ENCODE measurements at places on chromosomes 2 and 18. TPM values are rescaled to one million over a fixed set of nuclear protein-coding genes. Genes with fewer than 3 reads are reported as not detected.

DNA sequence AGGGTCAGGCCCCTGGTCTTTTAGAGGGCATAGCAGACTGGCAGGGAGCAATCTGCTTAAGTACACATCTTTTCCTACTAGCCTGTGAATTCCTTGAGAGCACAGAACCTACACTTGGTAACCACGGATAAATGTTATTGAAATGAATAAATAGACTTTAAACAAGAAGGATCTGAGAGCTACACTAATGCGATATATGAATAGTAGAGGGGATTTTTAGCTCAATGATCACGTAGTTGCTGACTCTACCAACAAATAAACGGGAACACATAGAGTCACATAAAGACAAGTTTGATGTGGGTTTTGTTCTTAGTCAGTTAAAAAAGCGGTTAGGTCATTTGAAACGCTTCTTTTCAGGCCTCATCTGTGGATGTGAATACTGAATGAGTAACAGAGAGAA, 290.3 kb upstream of the CCDC68 start:
- no peaks in the 10 kb centered on the region for H3K27me3 ChIP-seq
- no peak for DNase-seq

DNA sequence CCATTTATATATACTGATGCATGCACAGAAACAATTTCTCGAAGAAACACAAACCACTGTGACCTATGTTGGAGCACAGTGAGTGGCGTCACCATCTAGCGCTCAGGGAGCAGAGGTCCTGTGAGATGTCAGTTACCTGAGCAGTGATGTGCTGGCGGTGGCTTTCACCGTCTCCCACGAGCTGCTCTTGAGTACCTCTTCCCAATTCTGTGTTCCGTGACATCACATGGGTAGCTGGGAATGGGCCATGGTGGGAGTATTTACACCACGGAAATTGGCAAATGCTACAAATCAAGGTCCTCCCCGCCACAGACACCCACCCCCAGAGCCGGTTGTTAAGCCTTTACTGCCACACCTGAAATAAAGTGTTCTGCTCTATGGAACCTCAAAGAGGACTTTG, 24.4 kb downstream of the GBX2 start:
- H3K27ac ChIP-seq = no peak overlapping the region
- H3K4me3 ChIP-seq = no peak overlapping the region
- H3K4me1 ChIP-seq = no peaks in the 10 kb centered on the region
- peaks cover 36% of the 10 kb centered on the region for H3K27me3 ChIP-seq
- H3K36me3 ChIP-seq = no peaks in the 10 kb centered on the region
- no peak for DNase-seq

DNA sequence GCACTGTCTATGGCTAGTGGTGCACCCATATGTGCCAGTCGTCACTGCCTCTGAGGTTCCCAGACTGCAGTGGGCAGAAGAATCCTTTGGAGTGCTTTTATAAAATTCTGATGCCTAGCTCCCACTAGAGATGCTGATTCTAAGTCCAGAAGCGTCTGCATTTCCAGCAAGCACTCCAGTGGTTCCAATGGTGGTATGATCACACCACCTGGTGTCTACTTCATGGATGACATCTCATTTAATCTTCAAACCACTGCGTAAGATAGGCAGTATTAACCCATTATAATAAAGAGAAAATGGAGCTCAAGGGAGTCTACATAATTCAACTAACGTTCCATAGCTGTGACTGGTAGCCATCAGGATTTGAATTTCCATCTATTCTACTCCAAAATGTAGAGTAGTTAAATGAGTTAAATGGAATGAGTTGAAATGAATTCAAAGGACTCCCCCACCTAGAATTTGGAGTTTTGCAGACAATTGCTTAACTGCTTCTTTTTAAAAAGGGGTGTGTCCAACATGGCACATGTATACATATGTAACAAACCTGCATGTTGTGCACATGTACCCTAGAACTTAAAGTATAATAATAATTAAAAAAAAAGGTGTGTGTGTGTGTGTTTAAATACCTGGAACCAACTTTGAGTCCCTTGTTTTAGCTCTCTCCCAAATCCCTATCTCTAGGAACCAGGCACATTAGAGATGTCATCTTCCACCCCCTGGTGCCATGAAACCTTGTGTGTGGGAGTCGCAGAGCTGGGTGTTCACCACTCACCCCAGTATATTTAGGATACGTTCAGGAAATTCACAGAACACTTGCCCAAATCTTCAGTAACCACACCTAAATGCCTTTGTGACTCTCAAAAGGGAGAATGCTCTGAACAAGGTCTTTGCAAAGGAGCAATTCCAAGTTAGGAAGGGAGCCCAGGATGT, 14.1 kb downstream of the LAMA3 start:
- no peaks in the 10 kb centered on the region for H3K36me3 ChIP-seq
- H3K27ac ChIP-seq = no peak overlapping the region
- peaks cover 25% of the 10 kb centered on the region for H3K27me3 ChIP-seq
- H3K4me1 ChIP-seq = no peaks in the 10 kb centered on the region

CEBPZ gene
- 48.4 TPM for total RNA-seq

DNA sequence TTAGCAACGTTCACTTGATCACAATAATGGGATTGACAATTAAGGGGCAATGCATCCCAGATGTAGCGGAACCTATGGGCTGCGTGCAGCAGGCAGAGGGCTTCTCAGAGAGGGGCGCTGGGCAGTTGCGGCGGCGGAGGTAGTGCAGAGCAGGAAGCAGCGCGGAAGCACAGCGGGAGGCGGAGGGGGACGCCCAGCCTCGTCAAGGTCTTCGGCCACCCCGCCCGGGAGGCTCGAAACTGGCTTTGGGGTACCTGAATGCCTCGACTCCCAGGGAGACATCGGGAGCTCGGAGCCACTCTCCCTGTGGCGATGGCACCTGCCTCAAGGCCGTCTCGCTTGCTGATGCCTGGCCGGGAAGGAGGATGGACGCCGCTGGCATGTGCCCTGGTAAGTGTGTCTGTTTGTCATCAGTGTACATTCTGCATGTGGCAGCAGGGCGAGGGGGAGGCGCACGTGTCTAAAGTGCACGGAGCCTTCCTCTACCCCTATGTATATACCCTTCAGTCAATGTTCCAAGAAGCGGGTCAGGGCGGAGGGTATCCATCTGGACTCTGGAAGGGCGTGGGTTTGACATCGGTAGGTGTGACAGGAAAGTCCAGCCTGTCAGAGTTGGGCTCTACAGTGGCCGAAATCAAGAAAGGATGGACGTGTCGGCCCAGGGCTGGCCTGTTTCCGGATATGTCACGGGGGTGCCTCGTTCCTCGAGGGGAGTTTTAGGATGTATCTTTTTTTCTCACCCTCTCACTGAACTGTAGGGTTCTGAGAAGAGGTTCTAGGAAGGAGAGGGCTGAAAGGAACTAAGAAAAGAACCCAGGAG, 7.5 kb upstream of the SP9 start:
- no peak overlapping the region for H3K27ac ChIP-seq
- peaks cover 16% of the 10 kb centered on the region for H3K4me1 ChIP-seq
- H3K4me3 ChIP-seq = peak overlapping the region; percentile 63
- H3K27me3 ChIP-seq = peaks cover 94% of the 10 kb centered on the region
- DNase-seq = no peak
- H3K36me3 ChIP-seq = no peaks in the 10 kb centered on the region

- no peaks in the 10 kb centered on the region for H3K27me3 ChIP-seq
- DNase-seq = no peak
- peak overlapping the region; percentile 97 for H3K27ac ChIP-seq
- H3K4me3 ChIP-seq = peak overlapping the region; percentile 94
- peaks cover 5% of the 10 kb centered on the region for H3K36me3 ChIP-seq
- peaks cover 35% of the 10 kb centered on the region for H3K4me1 ChIP-seq
These were observed 1.4 kb downstream of the ITPRID2 start for GRCh38 chr2:181892799-181893435.

RESP18 gene
- not detected for total RNA-seq

DNA sequence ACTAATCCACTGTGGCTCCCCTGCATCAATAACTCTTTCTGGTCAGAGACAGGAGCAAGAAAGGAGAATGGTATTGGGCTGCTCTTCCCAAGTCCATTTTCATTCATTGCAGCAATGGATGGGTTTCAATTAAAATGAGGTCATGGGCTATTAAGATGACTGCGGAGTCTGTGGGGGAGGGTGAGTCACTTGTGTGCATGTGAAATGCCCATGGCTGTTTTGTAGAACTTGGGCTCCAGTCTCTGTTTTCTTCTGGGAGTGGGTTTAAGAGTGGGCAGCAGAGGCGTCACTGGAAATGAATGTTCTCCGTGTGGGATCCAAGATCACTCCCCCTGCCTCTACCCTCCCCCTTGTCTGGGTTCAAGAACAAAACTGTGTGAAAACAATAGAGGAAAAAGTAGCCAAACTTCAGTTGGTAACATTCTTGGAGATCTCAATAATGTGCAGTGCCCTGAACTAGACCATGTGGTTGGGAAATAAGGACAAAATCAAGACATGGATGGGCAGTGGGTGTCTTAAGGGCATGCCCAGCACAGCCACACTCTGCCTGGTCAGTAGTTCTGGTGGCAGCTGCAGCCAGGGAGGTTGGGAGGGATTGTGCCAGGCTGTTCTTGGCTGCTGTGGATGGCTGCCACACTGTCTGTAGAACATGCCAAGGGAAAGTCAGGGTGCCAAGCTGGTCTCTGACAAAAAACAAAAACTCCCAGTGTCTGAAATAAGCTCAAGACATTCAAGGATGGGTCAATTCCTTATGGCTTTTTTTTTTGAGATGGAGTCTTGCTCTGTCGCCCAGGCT, 68.2 kb upstream of the CXCR4 start:
- H3K27me3 ChIP-seq = no peaks in the 10 kb centered on the region
- DNase-seq = no peak
- no peak overlapping the region for H3K4me3 ChIP-seq
- H3K36me3 ChIP-seq = no peaks in the 10 kb centered on the region
- H3K27ac ChIP-seq = no peak overlapping the region
- H3K4me1 ChIP-seq = peaks cover 4% of the 10 kb centered on the region

DNA sequence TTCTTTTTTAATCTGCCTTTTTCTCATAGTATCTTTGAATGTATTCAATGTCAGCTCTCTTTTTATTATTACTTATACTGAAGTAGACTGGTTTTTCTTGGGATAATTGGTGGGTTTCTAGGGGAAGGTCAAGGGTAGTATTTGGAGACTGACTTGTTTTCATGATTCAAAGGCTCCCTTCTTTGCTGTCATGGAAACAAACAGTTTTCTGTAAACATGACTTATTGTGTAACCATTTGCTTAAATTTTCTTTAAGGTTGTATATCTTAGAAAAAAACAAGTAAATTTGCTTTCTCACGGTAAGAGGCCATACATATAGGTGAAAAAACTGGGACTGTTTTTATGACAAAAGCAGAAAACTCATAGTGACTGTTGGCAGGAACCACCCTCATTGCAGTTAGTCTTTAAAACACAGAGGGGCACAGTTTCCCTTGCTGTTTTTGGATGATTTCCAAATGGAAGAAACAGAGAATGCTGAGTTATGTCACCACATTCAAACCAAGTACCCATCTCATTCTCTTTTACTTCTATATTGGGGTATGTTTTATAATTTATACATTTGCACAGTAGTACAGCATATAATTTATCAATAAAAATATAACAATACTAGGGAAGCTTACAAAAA, 5.8 kb upstream of the RDH14 start:
- no peak overlapping the region for H3K4me3 ChIP-seq
- no peaks in the 10 kb centered on the region for H3K27me3 ChIP-seq
- no peak overlapping the region for H3K27ac ChIP-seq
- peaks cover 30% of the 10 kb centered on the region for H3K36me3 ChIP-seq
- no peaks in the 10 kb centered on the region for H3K4me1 ChIP-seq
- DNase-seq = no peak

DNA sequence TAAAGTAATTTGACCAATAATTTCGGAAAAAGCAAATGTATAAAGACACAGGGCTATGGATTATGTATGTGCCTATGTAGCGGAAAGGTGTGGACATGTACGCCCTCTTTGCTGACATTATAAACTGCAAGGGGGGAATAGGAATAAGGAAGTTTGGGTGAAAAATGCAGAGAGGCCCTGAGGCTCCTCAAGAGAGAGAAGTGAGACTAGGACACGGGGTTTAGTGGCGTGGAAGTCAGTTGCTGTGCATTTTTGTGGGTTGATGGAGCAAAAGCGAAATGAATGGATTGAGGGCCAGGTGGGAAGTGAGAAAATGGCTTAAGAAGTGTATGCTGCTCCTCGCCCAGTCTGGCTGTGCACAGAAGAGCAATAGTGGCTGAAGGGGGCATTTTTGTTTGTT, 96.2 kb upstream of the B3GNT7 start:
- H3K4me3 ChIP-seq = no peak overlapping the region

GRCh38 chr2:241904791-241905710, 35.5 kb downstream of the RTP5 start:
- peaks cover 11% of the 10 kb centered on the region for H3K4me1 ChIP-seq
- H3K27ac ChIP-seq = no peak overlapping the region
- DNase-seq = no peak
- H3K36me3 ChIP-seq = no peaks in the 10 kb centered on the region
- no peak overlapping the region for H3K4me3 ChIP-seq

DIPK1C gene
- total RNA-seq = not detected

EMILIN1 gene
- total RNA-seq = 1.1 TPM

CCDC68 gene
- total RNA-seq = 2.9 TPM

- H3K4me3 ChIP-seq = no peak overlapping the region
- no peak overlapping the region for H3K27ac ChIP-seq
- H3K36me3 ChIP-seq = no peaks in the 10 kb centered on the region
- DNase-seq = no peak
These were observed 136.9 kb downstream of the GAREM1 start for GRCh38 chr18:32333781-32334180.

GRCh38 chr2:7027956-7028655, 110.9 kb downstream of the RNF144A start:
- H3K4me3 ChIP-seq = no peak overlapping the region
- no peak for DNase-seq
- peaks cover 31% of the 10 kb centered on the region for H3K36me3 ChIP-seq
- H3K27me3 ChIP-seq = no peaks in the 10 kb centered on the region
- peaks cover 6% of the 10 kb centered on the region for H3K4me1 ChIP-seq
- peak overlapping the region; percentile 1 for H3K27ac ChIP-seq

CYP27A1 gene
- total RNA-seq = 16.4 TPM

DNA sequence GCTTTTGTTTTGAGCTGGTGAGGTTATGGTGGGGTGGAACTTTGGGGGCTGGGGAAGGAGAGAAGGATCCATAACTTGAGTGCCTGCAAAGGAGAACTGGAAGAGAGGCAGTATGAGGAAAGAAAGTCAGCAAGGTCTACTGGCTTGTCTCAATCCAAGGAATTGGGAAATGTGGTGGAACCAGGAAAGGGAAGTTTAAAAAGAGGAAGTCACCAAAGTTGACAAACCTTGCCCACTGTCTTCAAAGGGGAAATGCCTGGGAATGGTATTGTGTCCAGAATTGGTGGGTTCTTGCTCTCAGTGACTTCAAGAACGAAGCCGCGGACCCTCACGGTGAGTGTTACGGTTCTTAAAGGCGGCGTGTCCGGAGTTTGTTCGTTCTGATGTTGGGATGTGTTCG, 304.1 kb upstream of the FAM98A start:
- no peaks in the 10 kb centered on the region for H3K27me3 ChIP-seq
- H3K36me3 ChIP-seq = no peaks in the 10 kb centered on the region
- DNase-seq = no peak

- H3K27me3 ChIP-seq = no peaks in the 10 kb centered on the region
- H3K4me3 ChIP-seq = no peak overlapping the region
- H3K4me1 ChIP-seq = peaks cover 27% of the 10 kb centered on the region
- DNase-seq = no peak
- H3K36me3 ChIP-seq = peaks cover 1% of the 10 kb centered on the region
- no peak overlapping the region for H3K27ac ChIP-seq
These were observed 606.9 kb upstream of the NRXN1 start for GRCh38 chr2:51638811-51639210.

- no peak for DNase-seq
- no peaks in the 10 kb centered on the region for H3K36me3 ChIP-seq
- peaks cover 7% of the 10 kb centered on the region for H3K27me3 ChIP-seq
- H3K4me3 ChIP-seq = no peak overlapping the region
- H3K27ac ChIP-seq = no peak overlapping the region
These were observed 18.5 kb upstream of the KYNU start for GRCh38 chr2:142858961-142859360.

GRCh38 chr2:102508863-102509262, 35.8 kb downstream of the SLC9A4 start:
- peaks cover 9% of the 10 kb centered on the region for H3K4me1 ChIP-seq
- no peak overlapping the region for H3K27ac ChIP-seq
- H3K36me3 ChIP-seq = peaks cover 3% of the 10 kb centered on the region
- H3K27me3 ChIP-seq = peaks cover 5% of the 10 kb centered on the region

All from progenitor cell of endocrine pancreas (in vitro differentiated cells).